Hematopoietic multipotent progenitor cell treated with erythropoietin and hydrocortisone succinate and interleukin-3 and kit ligand, for 15 days (in vitro differentiated cells): ENCODE measurements at places on chromosomes 7 and 10.

DNA sequence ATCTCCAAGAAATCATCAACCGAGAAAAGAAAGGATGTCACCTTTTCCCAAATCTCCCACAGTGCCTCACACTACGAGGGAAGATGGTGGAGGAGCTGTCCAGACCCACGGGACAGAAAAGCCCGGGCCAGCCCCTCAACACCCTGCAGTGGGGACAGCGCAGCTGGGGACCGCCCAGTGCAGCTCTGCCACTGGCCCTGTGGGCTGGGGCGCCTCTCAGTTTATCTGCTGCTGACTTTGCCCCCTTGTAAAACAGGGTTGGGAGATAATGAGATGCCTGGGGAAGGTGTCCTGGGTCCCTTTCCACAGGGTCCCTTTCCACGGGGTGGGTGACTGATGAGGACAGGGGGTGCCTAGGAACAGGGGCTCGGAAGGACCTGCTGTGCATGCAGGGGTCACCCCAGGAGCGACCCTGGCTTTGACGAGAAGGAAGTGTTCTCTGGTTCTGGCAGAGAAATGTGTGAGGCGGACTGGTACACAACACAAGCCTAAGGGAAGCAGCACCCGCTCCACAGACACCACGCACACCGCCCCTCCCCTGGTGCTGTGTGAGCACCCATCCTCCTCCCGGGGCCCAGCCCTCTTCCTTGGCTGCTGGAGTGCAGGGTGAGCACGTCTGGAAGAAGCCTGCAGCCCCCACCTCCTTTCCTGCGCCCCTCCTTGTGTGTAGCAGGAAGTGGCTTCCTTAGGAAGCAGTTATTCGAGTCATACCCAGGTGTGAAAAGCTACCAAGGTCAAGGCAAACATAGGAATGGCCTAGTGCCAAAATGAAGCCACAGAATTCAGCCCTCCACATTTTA, 339.9 kb downstream of the DNAJB6 start:
- no peak for DNase-seq

- no peak for DNase-seq
Observed at GRCh38 chr10:58996063-58996462, 180.4 kb upstream of the PHYHIPL start.

- DNase-seq, result no peak
Observed at GRCh38 chr7:74306730-74307469, 17.7 kb downstream of the CLIP2 start.

DNA sequence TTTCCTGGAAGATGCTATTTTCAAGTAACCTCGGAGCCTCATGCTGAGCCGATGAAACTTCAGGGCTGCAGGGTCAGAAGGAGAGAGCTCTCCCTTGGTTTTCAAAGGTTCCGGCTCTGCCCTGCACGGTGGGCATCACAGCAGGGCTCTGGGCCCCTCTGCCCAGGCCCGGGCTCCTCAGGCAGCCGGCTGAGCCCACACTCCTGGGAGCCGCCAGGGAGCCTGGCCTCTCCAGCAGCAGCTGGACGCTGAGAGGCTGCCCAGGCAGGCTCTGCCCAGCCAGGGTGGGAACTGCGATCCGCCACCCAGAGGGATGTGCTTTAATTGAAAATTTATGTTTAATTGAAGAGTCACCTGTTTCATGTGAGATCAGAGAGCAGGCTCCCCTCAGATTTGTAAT, 97.5 kb upstream of the MGMT start:
- DNase-seq, result no peak

- no peak for DNase-seq
Observed at GRCh38 chr10:110336111-110336721, 31.5 kb upstream of the SMNDC1 start.

DNA sequence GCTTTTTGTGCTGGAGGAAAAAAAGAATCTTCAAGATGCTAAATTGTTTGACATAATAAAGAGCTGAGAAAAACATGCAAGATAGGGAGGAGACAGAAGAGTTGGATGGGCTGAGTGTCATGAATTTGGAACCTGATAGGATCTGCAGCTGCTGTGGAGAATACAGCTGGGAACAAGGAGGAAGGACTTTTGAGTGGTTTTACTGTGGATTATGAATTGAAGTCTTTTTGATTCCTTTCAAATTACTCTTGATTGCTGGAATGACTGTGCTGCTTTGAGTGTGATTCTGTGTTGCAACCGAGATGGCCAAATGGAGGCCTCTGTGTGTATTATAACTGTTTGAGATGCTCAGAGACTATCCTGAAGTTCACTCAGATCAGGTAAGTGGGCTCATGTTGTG, 4.0 kb downstream of the EFCAB10 start:
- no peak for DNase-seq

GRCh38 chr7:103524042-103524907, 78.3 kb upstream of the SLC26A5 start:
- DNase-seq, result no peak

DNA sequence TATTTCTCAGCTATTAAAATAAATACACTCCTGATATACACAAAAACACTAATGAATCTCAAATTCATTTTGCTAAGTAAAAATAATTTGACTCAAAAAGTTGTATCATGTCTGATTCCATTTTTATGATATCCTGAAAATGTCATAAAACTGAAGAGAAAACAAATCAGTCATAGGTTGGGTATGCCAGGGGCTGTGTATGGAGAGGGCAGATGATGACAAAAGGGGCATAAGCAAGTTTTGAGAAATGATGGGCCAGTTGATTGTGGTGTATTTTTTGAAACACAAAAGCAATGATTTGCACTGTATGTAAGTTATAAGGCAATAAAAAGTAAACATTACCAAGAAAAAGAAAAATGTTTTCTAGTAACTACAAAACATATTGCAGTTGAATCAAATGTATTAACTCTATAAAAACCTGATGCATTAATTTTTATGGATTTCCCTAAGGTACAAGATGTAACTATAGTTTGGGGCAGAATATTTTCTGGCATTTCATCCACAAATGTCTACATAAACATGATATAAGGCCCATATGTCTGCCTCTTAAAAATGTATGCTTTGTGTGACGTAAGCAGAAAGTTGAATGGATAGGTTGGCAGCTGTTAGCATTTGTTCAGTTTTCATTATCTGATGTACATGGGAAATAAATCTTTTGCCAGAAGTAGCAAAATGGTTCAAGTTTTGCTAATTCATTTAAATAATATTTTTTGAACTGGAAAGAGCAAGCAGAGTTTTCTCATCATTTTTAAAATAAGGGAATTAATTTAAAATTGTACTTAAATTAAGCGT, 35.1 kb upstream of the ING3 start:
- DNase-seq, result no peak

GRCh38 chr10:4607681-4608080, 218.3 kb upstream of the AKR1E2 start:
- DNase-seq, result no peak

- DNase-seq, result no peak
Observed at GRCh38 chr10:97335188-97335619, 675 bp upstream of the FRAT2 start.

- no peak for DNase-seq
Observed at GRCh38 chr7:151795168-151795811, 81.6 kb downstream of the PRKAG2 start.

GRCh38 chr7:143040209-143040715, 11.9 kb upstream of the OR6V1 start:
- DNase-seq, result no peak

DNA sequence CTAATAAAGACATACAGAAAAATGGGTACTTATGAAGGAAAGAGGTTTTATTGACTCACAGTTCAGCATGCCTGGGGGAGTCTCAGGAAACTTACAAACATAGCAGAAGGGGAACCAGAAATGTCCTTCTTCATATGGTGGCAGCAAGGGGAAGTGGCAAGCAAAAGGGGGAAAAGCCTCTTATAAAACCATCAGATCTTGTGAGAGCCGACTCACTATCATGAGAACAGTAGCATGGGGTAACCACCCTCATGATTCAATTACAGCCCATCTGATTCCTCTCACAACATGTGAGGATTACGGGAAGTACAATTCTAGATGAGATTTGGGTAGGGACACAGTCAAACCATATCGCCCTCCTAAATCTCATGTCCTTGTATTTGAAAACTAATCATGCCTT, 1305.4 kb upstream of the SORCS1 start:
- DNase-seq, result no peak

DNA sequence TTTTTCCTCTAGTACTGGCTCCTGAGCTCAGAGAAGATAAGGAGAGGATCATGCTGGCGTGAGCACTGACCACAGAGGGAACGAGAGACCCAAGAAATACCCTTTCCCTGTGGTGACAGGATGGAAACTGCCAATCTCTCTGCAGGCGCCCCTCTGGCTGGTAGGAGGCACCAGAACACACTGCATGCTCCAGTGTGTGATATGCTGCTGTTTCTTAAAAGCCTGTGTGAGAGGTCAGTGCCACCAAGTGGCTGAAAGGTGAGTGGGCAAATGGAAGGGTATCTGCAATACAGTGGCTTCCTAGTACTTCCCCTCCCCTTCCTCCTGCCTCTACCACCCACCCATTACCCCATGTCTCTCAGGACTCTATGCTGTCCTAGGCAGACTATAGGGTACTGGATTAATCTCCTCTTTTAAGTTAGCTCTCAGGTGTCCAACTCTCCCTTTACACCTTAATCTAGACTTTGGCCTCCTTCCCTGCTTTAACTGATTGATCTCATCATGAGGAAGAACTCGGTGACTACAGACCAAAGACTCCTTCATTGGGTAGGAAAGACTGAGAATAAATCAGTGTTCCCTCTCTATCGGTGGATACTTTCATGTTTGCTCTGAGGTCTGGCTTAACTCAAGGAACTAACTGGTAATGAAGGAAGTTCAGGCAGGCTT, 283.6 kb downstream of the ADRA2A start:
- no peak for DNase-seq
